ENCODE measurements at places on chromosomes 4 and X.

- DNase-seq = no peak
These were observed 21.3 kb upstream of the SOX3 start for GRCh38 chrX:140526171-140526570.

DNA sequence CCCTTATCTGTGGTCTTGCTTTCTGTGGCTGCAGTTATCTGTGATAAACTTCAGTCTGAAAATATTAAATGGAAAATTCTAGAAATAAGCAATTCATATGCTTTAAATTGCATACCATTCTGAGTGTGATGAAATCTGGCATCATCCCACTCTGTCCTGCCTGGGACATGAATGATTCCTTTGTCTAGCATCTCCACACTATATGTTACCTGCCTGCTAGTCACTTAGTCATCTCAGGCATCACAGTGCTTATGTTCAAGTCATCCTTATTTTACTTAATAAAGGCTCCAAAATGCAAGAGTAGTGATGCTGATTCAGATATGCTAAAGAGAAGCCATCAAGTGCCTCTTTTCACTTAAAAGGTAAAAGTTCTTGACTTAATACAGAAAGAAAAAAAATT, 14.3 kb upstream of the RAB9B start:
- DNase-seq = no peak

GRCh38 chr4:169250796-169251195, 20.0 kb downstream of the SH3RF1 start:
- no peak for DNase-seq

DNA sequence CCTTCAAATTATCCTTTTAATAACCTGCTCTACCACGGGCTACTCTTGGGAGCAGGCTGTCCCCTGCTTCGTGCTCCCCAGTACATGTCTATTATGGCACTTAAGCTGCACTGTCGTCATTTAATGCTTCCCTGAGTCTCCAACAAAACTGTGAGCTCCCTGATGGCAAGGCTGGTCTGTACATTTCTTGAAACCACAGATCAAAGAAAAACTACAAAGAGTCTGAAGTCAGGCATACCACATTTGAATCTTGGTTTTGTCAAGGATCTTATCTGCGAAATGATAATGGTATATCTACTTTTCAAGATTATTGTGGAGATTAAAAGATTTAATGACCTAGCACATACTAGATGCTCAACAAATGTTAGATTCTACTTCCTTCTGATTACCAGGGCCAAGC, 45.7 kb downstream of the MAML3 start:
- no peak for DNase-seq

- no peak for DNase-seq
These were observed 194.4 kb downstream of the COX18 start for GRCh38 chr4:72875138-72875537.

GRCh38 chrX:30665471-30665870, 12.2 kb downstream of the GK start:
- DNase-seq = no peak

DNA sequence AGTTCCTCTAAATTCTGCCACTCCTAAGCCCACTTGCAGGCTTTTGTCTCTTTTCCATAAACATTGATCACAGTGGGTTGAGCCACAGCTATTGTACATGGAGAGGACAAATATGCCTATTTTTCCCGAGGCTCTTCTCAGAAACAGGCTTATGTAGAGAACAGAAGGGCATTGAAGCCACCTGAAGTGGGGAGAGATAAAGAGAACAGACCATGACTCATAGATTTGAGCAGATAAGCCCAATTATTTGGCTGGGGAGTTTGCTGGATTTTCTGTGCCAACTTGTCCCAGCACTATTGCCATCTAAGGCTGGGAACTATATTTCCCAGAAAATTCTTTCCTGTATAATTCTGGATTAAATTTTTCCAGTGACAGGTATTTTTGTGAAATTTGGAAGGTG, 446.1 kb upstream of the RPS6KA3 start:
- no peak for DNase-seq

All from activated CD4-positive, CD25-positive, alpha-beta regulatory T cell treated with anti-CD3 and anti-CD28 coated beads, Interleukin-2, amount 50 U/mL, for 72 hours (primary cell).